Left ventricle myocardium inferior (tissue), 1 donor: ENCODE measurements at places on chromosomes 13 and 19. TPM values are rescaled to one million over a fixed set of nuclear protein-coding genes. Genes with fewer than 3 reads are reported as not detected.

DNA sequence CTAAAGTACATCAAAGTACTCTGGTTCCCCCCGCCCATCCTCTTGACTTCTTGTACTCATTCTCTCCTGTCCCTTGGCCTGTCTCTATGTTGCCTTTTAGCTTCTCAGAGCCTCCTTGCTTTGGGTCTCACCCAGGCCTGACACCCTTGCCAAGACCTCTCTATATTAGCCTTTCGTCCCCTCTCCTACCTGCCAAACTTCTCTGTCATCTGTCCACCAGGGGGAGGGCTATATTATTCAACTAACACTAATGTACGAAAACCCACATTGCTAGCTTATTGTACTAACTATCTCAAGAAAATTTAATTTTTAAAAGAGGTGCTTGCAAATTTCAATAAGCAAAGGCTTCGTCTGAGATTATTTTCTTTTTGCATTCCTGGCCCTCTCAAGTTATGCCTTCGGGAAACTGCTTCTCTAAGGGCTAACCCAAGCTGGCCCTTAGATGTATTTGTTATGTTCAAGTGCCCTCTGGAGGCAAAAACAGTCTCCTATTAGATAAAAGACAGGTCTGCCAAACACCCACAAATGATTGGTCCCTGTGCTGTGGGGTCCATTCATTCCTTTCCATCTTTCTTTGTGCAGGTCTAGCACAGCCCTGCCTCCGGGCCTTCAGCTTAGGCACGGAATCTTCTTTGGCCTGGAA is 6.3 kb upstream of the MRPS31 start:
- DNase-seq, result no peak

DNA sequence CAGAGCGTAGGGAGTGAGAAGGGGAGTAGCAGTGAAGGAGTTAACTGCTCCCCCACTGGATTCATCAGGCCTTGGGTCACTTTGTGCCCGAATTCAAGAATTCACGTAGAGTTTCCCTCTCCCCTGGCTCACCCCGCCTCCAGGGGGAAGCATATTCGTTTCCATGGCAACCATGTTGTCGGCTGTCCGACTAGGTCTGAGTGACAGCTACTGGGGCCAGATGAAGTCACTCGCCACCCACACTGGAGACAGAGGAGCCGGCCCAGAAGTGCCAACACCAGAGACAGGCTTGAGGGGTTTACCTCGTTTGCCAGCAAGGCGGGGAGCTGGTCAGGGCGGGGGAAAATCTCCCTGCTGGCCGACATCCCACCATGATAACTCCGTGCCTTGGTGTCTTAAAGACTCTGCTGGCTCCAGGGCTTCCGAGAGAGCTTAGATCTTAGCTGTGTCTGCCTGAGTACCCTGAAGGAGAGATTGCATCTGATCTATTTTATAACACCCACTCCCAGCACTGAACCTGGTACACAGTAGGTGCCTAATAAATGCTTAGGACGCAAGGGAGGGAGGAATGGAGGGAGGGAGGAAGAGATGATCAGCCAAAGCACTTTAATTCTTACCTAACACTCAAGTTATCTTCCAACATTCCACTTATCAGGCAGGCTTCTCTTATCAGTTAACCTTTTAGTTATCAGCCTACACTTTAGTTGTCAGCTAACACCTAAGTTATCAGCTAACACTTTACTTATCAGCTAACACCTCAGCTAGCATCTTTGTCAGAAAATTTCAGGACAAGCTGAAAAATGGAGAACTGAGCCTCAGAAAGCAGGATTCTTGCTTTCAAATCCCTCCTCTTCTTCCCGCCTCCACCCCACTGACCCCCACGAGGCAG is 57.2 kb upstream of the ZNRF4 start:
- no peak for DNase-seq

DNA sequence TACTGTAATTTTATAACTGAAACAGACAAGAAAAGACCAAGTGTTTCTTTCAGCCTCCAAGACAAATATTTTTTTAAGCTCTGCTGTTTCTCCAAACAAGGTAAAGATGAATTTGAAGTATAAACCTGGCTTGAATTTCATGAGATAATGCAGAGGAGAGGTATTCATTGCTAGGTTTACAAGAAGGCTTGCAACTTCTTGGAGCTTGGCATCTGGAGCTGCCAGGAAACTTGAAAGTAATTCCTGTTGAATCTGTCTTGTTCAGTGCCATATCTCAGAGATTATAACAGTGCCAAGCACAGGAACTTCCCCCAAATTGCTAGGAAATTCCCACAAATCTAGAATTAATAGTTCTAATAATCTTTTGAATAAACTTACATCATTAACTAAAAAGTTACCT is 70.9 kb downstream of the CDK8 start:
- no peak for DNase-seq

DNA sequence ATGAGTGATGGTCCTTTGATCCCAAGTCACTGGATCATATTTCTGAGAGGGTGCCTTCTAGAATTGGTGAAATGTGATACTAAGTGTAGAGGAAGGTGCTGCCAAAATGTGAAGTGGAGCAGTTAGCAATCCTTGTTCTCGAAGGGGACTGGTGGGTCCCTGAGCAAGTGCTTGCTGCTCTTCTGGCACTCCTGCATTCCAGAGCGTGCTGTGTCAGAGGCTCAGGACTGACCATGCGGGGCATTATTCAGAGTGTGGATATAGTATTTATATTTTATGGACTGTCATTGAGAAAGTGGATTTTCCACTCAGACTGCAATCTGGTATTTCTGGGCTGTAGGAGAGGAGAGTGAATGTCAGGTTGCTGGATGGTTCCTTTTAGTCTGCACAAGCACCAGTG is 152.6 kb upstream of the KL start:
- DNase-seq, result no peak

DNA sequence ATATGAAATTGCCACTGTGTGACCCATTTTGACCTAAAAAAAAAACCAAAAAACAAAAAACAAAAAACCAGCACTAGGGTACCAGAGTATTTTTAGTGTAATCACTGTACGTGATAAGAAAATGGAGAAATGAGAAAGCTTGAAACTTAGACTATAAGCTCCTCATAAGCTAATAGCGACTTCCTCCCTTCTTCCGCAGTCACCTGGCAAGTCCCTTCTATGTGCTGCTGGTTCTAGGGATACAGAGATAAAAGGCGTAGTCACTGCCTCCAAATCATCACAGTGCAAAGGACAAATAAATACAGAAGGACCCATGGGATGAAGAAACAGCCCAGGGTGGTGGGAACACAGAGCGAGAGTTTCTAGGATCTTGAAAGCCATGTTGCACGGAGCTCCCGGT is 190.3 kb downstream of the TM9SF2 start:
- DNase-seq, result no peak

GRCh38 chr19:33532859-33533460 is 11.4 kb upstream of the PEPD start:
- DNase-seq, result no peak

- DNase-seq, result no peak
Observed at GRCh38 chr13:52004511-52005170, 6.6 kb downstream of the ATP7B start.

DNA sequence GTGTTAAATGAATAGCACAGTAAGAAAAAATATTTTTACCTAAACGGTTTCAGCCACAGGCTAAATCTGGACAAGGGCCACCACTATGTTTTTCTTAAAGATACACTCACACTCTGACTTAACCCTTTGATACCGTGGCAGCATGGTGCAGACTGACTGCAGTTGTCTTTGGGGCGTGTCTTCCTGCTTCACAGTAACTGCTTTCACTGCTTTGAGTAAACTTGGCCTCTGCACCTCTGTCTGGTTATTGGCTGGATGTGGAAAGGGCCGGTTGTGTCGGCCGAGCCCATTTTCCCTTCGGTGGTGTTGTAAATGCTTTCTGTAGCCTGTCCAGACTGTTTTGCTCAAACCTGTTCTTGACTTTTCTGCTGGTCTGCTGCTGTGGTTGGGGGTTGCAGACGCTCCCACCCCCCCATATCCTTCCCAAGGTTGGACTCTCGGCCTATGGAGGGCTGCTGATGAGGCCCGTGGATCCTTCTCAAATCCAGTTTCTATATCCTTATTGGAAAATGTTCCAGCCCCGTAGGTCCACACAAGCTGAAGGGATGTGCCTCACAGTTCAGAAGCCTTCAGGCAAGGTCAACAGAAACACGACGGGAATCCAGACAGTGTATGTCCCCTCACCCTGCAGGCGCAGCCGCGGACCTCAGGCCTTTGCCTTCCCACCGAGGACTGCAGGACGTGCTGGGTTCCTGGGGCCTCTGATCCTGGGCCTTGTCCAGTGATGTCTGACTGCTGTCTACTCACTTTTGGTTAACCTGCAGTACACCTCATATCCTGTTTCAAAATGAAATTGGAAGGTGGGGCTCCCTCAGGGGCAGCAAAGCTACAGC is 90.2 kb upstream of the RNF113B start:
- DNase-seq, result no peak

DNA sequence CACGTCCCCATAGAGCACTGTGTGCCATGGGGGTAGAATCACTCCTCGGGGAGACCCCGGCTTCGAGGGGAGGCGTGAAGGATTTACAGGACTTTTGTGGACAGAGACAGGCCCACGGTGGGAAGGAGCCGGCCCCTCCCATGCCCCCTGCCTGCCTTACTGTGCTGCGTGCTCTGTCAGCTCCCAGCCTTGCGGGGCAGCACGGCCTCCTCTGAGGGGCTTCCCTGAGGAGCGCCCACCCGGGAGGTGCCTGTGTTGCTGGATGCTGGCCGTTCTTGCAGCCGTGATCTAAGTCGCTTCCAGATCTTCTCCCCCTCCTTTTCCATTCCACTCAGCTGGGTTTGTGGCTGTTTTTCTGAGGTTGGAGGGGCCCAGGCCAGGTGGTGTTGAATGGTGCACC is 29.1 kb downstream of the PLEKHJ1 start:
- DNase-seq, result no peak

DNA sequence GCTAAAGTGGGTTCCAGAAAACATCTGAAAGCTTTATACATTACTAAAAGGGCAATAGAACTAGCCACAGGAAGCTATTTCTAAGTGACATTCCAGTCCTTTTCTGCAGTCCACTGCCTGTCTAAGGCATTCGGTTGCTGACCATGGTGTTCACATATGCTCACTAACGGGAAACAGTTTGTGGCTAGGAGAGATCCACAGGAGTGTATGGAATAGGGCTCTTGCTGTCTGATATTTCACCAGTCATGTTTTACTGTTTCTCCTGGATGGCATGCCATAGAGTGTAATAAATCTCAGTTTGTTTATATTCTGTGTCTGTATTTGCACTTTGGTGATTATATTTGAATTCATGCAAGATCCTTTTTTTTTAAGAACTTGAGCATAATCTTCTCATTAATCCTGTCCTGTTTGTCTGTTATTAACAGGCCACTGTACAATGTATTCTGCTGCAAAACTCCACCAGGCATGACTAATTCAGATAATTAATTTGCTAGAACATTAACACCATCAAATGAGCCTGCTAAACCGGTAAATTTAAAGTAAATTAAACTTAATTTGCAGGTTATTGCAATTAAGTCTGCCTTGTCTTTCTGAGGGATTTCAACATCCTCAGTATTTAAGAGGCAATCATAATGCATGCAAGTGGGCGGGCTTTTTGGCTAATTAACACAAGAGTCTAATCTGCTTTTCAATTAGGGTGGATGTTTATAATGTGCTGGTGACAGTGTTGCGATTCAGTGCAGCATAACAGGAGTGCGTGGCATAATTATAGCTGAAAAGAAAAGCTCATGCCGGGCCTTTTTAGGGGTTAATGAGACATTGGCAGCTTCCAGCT is 201.3 kb downstream of the POU4F1 start:
- DNase-seq, result no peak

Gene KLK4
- not detected for total RNA-seq

Gene NPAS1
- not detected for total RNA-seq

Gene SERPINE3
- total RNA-seq, result not detected

Gene ZNF121
- total RNA-seq, result 18.0 TPM
